K562 (cell line): ENCODE measurements at places on chromosomes 4 and X.

DNA sequence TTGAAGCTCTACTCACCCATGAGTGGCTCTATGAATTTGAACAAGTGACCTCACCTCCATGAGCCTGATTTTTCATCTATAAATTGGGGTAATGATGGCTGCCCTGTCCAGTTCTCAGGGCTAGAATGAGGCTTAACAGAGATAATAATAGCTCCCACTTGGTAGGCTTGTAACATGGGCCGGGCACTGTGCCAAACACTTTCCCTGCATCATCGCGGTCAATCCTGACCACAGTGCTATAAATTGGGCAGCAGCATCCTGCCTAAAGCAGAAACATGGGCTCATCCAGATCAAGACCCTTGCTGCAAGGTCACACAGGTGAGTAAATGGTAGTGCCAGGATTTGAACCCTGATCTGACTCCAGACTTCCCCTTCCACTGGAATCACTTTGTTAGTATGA is 12.8 kb downstream of the APLN start:
- DNase-seq = no peak

- DNase-seq = no peak
These were observed 41.6 kb downstream of the AFM start for GRCh38 chr4:73523126-73523525.

GRCh38 chr4:162401021-162401420 is 237.2 kb upstream of the FSTL5 start:
- no peak for DNase-seq

GRCh38 chr4:177558995-177559394 is 116.8 kb upstream of the AGA start:
- no peak for DNase-seq

GRCh38 chr4:79257953-79258613 is 67.8 kb downstream of the NAA11 start:
- DNase-seq = no peak

DNA sequence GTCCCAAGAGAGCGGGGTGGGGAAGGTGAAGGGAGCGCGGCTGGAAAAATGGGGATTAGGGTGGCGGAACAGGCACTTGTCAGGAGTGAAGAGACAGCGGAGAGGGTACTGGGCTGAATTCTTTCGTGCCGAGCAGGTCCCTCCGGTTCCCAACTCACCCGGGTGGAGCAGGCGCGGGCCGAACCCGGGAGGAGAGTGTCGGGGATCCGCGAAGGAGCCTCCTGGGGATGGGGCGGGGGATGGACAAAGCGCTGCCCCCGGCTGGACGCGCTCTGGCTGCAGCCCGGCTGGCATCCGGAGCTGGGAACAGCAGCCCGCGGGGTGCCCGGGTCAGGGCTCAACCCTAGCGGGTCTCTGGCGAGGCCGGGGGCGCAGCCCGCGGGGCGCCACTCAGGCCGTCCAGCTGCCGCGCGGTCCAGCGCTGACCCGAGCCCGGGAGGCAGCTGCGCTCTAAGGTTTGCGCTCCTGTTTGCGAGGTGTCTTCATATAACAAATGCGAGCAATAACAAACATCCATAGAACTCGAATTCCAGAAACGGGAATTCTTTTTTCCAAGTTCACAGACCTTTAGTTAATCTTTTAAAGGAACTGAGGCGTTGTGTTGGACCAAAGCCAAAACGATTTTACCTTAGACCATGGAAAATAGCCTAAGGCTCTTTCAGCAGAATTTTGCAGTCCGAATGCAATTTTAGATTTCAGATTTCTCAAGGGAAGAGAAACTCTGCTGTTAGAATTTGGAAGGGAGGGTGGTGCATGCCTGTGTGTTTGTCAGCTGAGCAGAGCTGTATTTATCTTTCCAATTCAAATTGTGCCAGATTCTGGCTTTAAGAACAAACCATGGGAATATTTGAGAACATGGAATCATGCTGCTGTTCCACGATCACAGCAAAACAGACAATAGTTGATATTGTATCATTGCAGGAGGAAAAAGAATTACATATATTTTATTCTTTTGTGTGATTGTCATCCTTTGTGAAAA is 744 bp downstream of the NPY5R start:
- no peak for DNase-seq

- no peak for DNase-seq
These were observed 81.1 kb downstream of the RBMX2 start for GRCh38 chrX:130482871-130483270.

GRCh38 chr4:147425019-147425418 is 55.9 kb upstream of the EDNRA start:
- no peak for DNase-seq
